GDM1 (cell line): ENCODE measurements at places on chromosomes 7 and 10.
A peak's percentile ranks its signal among the peaks of the same experiment; 100 is the strongest.

DNA sequence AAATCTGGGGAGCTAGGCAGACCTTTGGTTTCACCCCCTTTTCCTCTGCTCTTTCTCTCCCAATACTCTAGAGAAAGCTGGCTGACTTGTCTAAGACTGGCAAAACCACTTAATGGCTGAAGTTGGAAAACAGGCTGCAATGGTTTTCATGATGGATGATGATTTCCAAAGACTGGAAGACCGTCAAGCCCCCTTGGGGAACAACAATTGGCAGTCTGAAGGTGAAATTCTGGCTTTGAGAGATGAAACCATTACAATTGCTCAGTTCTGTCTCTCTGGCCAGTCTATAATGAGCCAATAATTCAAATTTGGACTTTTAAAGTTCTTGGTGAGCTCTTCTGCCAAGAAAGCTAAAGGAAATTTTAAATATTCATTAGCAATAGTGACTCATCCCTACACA, 680.5 kb downstream of the PARD3 start:
- no peak for DNase-seq

- no peak for DNase-seq
Observed at GRCh38 chr7:23938937-23939552, 229.0 kb downstream of the STK31 start.

DNA sequence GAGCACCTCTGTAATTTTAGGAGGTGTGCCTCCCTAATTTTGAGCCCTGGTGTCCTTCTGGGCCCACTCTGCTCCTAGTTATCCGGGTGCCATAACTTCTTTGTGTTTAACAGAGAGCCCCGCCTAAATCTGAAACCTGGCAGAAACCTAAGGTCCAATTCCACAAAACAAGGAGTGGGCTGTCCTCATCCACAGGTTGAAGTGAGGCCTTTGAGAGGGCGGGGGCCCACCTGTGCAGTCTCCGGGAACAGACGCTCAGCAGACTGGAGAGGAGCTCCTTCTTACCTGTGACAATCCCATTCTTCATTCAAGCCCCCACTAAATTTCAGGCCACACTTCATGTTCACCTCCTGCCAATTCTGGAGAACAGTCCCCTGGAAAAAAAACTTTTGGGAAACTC, 10.9 kb downstream of the TMEM72 start:
- no peak for DNase-seq

- no peak for DNase-seq
Observed at GRCh38 chr7:80443325-80443724, 68.5 kb downstream of the GNAT3 start.

DNA sequence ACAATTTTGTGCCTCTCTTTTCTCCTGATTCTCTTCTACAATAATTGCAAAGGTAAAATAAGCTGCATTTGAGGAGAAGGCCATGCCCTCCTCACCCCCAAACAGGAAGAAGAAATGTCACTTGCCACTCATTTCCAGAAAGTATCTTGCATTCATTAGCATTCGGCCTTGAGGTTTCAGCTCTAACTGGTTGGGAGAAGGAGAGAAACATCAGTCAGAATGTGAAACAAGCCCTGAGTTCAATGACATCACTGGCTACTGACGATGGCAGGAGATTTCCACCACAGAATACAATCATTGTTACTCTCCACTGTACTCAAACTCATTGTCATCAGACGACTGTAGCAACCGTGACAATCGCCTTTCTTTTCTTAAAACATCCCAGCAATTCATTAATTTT, 72.8 kb downstream of the PRKCQ start:
- DNase-seq = no peak

DNA sequence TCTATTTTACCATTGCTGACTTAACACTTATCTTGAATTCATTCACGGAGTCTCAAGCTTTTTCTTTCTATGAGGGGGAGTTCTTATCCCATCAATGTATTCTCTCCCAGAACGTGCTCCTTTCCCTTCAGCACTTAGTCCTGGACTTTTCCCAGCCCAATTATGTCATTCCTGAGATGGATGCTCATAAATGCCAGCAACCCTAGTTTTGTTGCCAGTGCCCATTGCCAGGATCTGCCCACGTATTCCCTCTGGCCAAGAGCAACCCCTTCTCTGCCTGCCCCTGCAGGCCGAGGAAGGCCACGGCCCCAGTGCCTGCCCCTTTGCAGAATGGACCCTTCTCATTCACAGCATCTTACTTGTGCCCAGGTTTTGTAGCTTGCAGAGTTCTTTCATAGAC, 67.4 kb upstream of the PPP1R3C start:
- no peak for DNase-seq

- no peak for DNase-seq
Observed at GRCh38 chr10:123557366-123558108, 108.6 kb upstream of the GPR26 start.

GRCh38 chr7:80529362-80529761, 17.5 kb upstream of the GNAT3 start:
- no peak for DNase-seq

DNA sequence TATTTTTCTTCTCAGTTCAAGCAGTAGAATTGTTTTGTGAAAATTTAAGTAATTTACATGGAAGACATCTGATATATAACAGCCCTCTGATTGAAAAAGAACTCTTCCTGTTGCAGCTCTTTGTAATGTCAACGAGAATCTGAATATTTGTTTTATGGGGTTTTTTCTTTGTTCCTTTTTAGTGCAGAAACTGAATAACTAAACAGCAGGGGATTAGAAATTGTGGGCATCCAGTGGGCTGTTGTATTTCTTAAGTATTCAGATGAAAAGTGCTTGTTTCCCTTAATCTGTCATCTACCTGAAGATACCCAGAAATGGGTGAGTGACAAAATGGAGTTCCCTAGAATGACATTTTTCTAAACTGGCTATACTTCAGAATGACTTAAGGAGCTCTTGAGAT, 7.4 kb downstream of the ARL4A start:
- DNase-seq = no peak

- DNase-seq = no peak
Observed at GRCh38 chr7:2350055-2350454, 4.6 kb upstream of the EIF3B start.

- no peak for DNase-seq
Observed at GRCh38 chr10:60426425-60426824, 36.8 kb upstream of the ANK3 start.

- DNase-seq = no peak
Observed at GRCh38 chr7:107563081-107563774, 492 bp downstream of the COG5 start.

DNA sequence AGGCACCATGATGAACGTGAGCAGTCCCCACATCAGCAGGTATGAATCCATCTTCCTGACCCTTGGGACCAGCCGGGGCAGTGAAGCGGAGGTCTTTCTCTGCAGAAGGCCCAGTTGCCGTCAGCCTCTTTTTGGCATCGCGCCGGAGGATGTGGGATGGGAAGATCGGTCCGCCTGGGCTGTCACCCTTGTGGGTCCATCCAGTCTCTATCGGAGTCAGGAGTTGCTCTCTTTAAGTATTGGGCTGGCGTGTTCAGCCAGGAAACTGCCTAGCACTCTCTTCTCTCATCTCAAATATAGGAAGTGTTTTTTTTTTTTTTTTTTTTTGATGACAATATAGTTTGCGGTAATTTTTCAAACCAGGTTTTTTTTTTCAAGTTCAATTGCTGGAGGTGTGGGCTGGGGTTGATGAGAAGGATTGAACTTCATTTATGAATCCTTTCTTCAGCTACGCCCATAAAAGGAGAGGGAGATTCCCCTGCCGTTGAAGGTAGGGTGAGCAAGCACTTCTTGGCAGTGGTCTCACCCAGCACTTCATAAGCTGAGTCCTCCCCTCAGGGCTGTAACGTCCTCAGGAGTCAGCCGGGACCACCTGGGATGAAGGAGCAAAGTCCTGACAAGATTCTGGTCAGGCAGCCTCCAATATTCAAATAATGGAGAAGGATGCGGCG, at the start of gene IL2RA:
Gene IL2RA, minus strand, starts transcription at position 267 of the 671 bp plus-strand sequence. Its CDS starts 216 bp downstream, at position 51.
- DNase-seq = no peak

DNA sequence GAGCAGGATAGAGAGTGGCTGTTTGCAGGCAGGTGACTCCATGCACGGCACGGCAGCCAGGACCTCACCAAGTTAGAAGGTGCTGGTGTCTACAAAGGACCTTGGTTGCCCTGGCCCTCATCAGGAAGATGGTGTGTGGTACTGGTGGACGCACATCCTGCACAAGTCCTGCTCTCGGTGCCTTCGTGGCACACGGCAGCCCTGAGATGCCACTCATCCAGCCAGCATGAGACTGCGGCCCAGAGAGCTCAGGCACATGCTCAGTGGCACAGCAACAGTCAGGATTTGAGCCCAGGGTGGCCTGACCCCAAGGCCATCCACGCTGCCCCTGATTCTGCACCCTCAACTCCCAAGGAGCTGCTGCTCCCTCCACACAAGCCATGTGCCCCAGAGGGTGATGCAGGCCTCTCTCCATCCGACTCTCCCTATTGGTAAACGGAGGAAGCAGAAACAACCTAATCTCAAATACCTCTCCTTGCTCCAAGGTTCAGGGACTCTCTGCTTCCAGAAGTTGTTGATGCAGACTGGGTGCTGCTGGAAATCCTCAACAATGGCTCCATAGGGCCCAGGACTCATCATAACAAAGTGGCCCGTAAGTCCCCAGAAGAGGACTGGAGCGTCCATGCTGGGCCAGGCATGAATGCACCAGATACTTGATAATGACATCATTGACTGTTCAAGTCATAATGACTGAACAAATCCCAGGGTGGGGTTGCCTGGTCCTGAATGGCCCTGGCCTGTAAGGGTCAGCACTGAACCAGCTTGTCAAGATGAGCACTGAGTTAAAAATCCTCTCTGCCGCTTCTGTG, 93.6 kb downstream of the ARHGAP22 start:
- no peak for DNase-seq

GRCh38 chr7:77727936-77728701, 31.9 kb downstream of the RSBN1L start:
- no peak for DNase-seq

- no peak for DNase-seq
Observed at GRCh38 chr7:134431815-134432214, 27.1 kb downstream of the AKR1B1 start.

- no peak for DNase-seq
Observed at GRCh38 chr10:34698979-34699378, 116.1 kb downstream of the PARD3 start.

DNA sequence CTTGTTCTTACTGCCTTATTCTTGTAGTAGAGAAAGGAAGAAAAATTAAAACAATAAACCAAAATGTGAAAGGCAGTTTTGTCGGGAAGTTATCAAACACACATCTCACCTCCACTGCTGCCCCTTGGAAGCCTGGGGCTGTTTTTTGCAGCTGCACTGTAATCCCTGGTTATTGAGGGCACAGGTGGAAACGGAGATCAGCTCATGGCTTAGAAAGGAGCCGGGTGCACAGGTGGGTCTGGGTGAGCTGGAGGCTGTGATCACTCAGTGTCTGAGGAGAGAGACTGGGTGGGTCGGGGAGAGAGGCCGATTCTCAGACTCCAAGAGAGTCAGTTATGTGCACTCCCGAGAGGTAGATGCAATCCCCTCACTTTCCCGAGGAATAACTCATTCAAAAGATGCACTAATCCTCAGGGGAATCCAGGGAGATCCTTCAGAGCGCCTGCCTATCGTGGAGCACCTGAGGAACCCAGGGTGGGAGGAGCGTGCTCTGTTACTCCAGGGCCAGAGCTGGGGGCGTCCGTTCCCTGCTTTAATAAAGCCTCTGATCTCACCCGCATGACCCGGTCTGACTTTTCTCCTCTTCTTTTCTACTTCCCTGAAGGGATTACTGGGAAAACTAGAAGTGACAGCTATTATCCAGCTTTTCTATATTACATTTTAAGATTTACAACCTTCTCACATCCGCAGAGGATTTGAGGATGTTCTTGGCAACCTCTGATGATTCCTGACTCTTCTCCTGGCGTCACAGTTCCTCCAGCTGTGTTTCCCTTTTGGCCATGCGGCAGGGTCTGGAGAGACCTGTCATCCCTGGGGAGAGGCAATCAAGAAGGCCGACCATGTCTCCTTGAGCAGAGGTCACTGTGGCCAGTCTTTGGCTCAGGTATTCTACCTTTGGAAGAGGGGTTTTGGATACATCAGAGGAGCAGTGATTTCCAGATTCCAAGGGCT, 82.1 kb downstream of the CAMK1D start:
- DNase-seq = no peak

- DNase-seq = peak; percentile 80
Observed at GRCh38 chr7:1940402-1940786, 270.3 kb downstream of the ELFN1 start.

GRCh38 chr10:52446391-52446790, 132.3 kb downstream of the DKK1 start:
- DNase-seq = no peak

DNA sequence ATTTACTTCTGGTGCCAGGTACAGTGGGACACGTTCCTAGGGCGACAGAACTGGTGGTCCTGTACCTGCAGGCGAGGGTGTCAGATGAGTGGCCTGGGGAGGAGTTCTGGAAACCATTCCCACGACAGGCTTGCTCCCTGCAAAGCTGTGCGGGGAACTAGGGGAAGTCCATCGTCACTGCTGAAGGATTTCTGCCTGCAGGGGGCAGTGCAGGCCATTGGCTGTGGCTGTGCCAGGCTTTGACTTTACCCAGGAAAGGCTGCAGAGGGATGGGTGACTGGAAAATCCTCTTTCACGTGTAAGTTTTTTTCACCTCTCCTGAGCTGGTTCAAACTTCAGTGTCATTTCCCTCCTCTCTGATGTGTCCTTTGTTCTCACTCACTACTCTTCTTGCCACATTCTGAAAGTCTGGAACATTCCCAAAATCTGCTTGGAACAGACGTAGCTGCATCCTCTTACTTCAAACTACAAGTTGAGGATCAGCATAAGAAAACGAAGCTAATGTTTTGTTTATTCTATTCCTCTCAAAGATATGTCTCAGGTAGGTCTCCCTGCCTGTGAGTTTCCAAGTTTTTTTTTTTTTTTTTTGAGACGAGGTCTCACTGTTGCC, 126.5 kb downstream of the SH2D4B start:
- DNase-seq = peak; percentile 46

GRCh38 chr7:154843670-154844237, 159.2 kb downstream of the PAXIP1 start:
- DNase-seq = no peak

DNA sequence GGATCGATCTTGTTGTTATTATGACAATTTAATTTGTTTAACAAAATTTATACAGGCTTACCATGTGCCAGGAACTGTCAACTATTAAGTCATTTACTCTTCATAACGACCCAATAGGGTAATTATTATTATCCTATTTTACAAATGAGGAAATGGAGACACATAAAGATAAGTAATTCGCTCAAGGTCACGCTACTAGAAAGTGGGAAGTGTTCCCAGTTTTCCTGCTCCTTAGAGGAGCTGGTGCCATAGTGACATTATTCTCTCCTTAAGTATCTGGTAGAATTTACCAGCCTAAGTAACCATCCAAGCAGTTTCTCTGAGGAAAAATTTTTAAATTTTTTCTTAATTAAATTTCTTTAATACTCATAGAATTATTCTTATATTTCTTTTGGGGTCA, 360.9 kb upstream of the RNF32 start:
- no peak for DNase-seq

GRCh38 chr10:47325303-47326291, 3.3 kb downstream of the GDF2 start:
- DNase-seq = no peak

- DNase-seq = no peak
Observed at GRCh38 chr7:88169717-88170320, 50.0 kb downstream of the SRI start.
